ENCODE measurements at places on chromosomes 4 and X. TPM values are rescaled to one million over a fixed set of nuclear protein-coding genes. Genes with fewer than 3 reads are reported as not detected.

Gene CCSER1
- total RNA-seq = 6.7 TPM

Gene VCX
- total RNA-seq = not detected

DNA sequence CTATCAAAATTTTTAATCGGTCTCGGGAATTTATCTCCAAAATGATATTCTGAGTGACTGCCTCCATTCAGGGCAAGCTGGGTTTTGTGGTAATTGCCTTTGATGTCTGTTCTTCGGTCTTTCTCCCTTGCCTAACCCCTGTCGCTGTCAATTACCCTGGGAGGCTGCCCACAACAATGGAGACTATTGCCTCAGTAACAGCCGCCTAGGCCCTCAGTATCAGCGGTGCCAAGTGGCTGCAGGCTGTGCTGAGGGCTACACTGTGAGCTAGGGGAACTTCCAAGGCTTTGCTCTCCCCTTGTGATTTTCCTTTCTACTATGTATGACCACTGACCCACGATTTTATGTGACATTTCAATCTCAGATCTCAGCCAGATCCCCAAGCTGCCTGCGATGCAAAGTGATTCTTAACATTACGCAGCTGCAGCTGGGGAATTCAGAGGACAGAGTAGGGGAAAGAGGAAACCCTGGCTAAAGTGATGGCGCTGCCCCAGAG is 36.3 kb upstream of the REST start:
- no peak for DNase-seq
- no peaks in the 10 kb centered on the region for H3K36me3 ChIP-seq
- H3K4me3 ChIP-seq = no peak overlapping the region
- H3K27me3 ChIP-seq = no peaks in the 10 kb centered on the region
- no peak overlapping the region for H3K27ac ChIP-seq

DNA sequence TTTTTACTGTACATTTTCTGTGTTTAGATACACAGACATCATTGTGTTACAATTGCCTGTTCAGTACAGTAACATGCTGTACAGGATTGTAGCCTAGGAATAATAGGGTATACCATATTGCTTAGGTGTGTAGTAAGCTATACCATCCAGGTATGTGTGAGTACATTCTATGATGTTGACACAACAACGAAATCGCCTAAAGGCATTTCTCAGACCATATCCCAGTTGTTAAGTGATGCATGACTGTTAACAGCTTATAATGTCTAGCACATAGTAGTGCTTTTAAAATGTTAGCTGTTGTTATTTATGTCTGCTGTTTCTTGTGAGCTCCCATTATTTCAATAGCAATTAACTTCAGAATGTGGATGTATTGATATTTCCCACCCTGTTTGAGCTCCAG is 4.5 kb downstream of the PRRG1 start:
- H3K36me3 ChIP-seq = no peaks in the 10 kb centered on the region
- H3K4me1 ChIP-seq = no peaks in the 10 kb centered on the region
- H3K4me3 ChIP-seq = no peak overlapping the region
- no peak overlapping the region for H3K27ac ChIP-seq
- no peaks in the 10 kb centered on the region for H3K27me3 ChIP-seq

Gene RP2
- total RNA-seq = 5.7 TPM

DNA sequence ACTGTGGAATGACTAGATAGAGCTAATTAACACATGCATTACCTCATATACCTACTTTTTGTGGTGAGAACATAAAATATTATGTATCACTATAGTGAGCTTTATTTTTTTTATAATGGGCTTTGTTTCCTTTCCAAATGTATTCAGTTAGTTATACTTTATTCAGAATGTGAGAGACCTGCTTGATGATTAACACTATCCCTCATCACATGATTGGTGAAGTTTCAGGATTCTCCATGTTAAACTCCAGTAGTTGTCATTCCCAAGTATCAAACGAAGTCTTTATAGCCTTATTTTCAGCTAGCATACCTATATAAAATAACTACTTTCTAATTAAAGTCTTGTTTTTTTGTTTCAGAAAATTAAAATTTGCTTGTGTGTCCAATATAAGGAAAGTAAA is 8.8 kb downstream of the ZXDA start:
- H3K4me3 ChIP-seq = no peak overlapping the region
- H3K27ac ChIP-seq = no peak overlapping the region
- DNase-seq = no peak
- no peaks in the 10 kb centered on the region for H3K36me3 ChIP-seq

DNA sequence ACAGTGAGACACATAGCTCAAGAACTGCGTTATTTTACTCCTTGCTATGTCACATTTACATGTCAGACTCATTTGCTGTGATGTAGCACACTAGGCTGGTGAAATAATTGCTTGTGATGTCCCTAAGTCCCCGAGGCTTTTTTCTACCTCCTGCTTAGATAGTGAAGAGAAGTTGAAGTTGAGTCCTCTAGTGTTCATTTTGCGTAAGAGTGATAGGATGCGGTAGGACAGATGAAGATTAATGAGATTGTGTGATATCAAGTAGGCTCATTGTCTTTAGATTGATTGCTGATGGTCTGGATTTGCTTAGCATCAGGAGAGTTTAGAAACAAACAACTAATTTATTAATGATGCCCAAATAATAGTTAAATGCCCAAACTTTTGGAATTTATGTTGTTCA is 173.6 kb upstream of the NUDT6 start:
- H3K27me3 ChIP-seq = no peaks in the 10 kb centered on the region
- peak; percentile 18 for DNase-seq
- no peak overlapping the region for H3K27ac ChIP-seq

Gene CTAG1B
- not detected for total RNA-seq

Gene HSFX2
- not detected for total RNA-seq

GRCh38 chr4:84938316-84938715 is 28.2 kb downstream of the WDFY3 start:
- DNase-seq = no peak
- H3K27ac ChIP-seq = no peak overlapping the region
- no peaks in the 10 kb centered on the region for H3K36me3 ChIP-seq
- H3K27me3 ChIP-seq = no peaks in the 10 kb centered on the region

- no peaks in the 10 kb centered on the region for H3K27me3 ChIP-seq
- H3K4me3 ChIP-seq = no peak overlapping the region
- no peak overlapping the region for H3K27ac ChIP-seq
- no peaks in the 10 kb centered on the region for H3K36me3 ChIP-seq
- no peaks in the 10 kb centered on the region for H3K4me1 ChIP-seq
Measured at GRCh38 chr4:122163301-122163700, 11.2 kb downstream of the BLTP1 start.

GRCh38 chr4:107318078-107318477 is 282.0 kb upstream of the DKK2 start:
- DNase-seq = no peak
- no peaks in the 10 kb centered on the region for H3K27me3 ChIP-seq
- H3K36me3 ChIP-seq = no peaks in the 10 kb centered on the region
- H3K4me3 ChIP-seq = no peak overlapping the region
- H3K4me1 ChIP-seq = no peaks in the 10 kb centered on the region
- H3K27ac ChIP-seq = no peak overlapping the region

GRCh38 chrX:153882086-153882498 is 3.9 kb downstream of the L1CAM start:
- DNase-seq = no peak
- H3K27ac ChIP-seq = no peak overlapping the region
- H3K27me3 ChIP-seq = no peaks in the 10 kb centered on the region

DNA sequence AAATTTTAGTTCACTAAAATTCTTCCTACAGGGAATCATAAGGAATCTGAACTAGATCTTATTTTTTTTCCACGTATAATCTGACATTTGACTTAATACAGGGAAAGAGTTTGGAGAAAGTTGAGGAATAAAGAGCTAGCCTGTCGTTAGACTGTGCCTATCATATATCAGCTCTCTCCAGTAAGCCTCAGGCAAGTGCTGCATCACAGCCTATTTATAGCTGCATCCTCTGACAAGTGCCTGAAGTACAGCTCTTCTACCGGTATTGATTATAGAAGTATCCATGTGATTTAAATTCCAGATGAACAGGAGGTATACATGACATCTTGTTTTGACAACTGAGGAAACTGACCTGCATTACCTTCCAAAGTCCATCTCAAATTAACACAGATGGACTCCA is 248.9 kb downstream of the TLL1 start:
- no peak for DNase-seq
- no peaks in the 10 kb centered on the region for H3K4me1 ChIP-seq
- H3K36me3 ChIP-seq = no peaks in the 10 kb centered on the region
- no peak overlapping the region for H3K4me3 ChIP-seq

Gene DCAF4L1
- 0.39 TPM for total RNA-seq

- H3K4me1 ChIP-seq = no peaks in the 10 kb centered on the region
- no peak for DNase-seq
- no peak overlapping the region for H3K4me3 ChIP-seq
- H3K27ac ChIP-seq = no peak overlapping the region
Measured at GRCh38 chr4:97923096-97923495, 220.2 kb downstream of the STPG2 start.

DNA sequence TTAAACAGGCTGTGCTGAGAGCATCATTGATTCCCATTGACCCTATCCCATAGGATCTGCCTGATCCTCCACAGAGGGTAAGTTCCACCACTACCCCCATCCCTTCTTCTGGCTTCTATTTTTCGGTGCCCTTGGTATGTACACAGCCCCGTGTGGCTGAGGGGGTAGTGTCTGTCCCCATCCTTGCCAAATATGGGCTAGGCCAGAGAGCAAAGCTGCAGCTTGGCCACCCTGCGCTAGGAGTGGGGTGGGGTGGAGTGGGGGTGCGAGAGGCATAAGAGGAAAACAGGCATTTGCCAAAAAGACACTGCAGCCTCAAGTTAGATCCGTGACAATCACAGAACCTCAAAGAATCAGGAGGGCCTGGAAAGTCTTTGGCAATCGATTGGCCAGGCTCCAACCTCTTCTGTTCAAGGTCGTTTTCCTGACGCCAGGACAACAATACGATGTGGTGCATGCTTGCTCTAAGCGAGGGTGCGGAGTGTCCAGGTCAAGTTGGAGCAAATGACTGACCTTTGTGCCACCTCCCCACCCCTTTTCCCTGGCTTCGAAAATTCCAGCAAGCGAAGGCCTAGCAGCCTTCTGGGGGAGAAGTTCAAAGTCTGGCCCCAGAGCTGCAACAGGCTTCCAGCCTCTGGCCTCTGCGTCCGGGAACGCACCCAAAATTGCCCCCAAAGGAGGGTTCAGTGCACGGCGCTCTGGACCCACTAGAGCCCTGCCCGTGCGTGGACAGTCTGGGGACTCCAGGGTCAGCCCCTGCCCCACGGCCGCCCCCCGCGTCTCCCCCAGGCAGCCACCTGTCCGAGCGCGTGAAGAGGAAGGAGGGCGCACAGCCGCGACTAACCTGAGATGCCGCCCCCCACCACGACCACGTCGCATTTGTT is 598 bp downstream of the MAOB start:
- DNase-seq = no peak
- H3K27ac ChIP-seq = peak overlapping the region; percentile 71
- peak overlapping the region; percentile 59 for H3K4me3 ChIP-seq
- no peaks in the 10 kb centered on the region for H3K27me3 ChIP-seq

DNA sequence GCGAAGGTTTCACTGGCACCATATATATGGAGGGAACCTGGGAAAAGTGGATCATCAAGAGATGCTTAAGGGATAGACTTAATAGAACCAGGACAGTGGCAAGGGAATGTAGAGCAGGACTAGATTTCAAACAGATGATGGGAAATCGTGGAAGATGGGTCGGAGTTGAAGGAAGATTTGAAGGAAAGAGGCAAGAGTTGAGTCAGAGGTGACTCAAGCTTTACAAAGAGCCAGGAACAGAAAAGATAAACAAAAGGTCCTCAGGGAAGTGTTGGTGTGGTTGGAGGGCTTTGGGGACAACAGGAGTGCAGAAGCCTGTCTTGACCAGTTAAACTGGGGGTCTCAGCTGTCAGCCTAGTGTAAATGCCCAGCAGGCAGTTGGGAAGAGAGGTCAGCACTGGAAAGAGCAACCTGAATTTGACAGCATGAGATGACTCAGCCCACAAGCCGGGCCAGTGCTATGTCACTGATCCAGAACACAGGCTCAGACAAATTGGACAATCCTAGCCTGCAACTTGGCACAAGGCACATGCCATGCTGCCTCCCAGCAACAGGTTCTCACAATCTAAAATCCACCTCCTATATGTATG is 230.5 kb downstream of the IDS start:
- H3K4me3 ChIP-seq = no peak overlapping the region
- no peak for DNase-seq
- H3K36me3 ChIP-seq = no peaks in the 10 kb centered on the region
- no peaks in the 10 kb centered on the region for H3K27me3 ChIP-seq
- H3K27ac ChIP-seq = no peak overlapping the region

GRCh38 chr4:74038086-74038424 is 434 bp downstream of the CXCL3 start:
- DNase-seq = no peak
- H3K27ac ChIP-seq = peak overlapping the region; percentile 44
- H3K4me3 ChIP-seq = peak overlapping the region; percentile 78
- no peaks in the 10 kb centered on the region for H3K27me3 ChIP-seq
- H3K36me3 ChIP-seq = no peaks in the 10 kb centered on the region
- no peaks in the 10 kb centered on the region for H3K4me1 ChIP-seq

- H3K27ac ChIP-seq = no peak overlapping the region
- DNase-seq = no peak
- H3K27me3 ChIP-seq = no peaks in the 10 kb centered on the region
- H3K4me3 ChIP-seq = no peak overlapping the region
- no peaks in the 10 kb centered on the region for H3K36me3 ChIP-seq
Measured at GRCh38 chrX:107700317-107700774, 72.0 kb downstream of the PRPS1 start.

GRCh38 chrX:149837167-149837566 is 43.8 kb upstream of the MAGEA8 start:
- no peak for DNase-seq
- no peak overlapping the region for H3K4me3 ChIP-seq
- no peaks in the 10 kb centered on the region for H3K36me3 ChIP-seq

DNA sequence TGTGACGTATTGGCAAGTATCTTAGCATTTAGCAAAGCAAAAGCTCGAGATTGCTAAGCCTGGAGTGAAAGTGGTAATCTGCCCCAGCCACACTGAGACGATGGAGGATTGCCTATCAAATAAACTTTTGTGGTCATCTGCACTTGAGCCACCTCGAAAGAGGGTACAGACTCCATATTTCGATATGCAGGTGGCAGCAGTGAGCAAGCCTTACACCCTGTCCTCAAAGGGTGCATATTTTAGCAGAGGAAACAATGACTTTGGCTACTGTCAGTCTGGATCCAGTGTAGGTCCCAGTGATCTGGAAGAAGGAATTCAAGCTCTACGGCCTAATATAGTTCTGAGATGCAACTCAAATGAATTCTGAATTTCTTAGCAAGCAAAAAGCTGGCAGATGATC is 153.9 kb downstream of the ATG4A start:
- H3K27ac ChIP-seq = no peak overlapping the region
- H3K4me1 ChIP-seq = no peaks in the 10 kb centered on the region
- no peaks in the 10 kb centered on the region for H3K27me3 ChIP-seq
- H3K4me3 ChIP-seq = no peak overlapping the region
- no peaks in the 10 kb centered on the region for H3K36me3 ChIP-seq

Gene ZCCHC18
- total RNA-seq = not detected

GRCh38 chrX:29952016-29952415 is 263.3 kb upstream of the MAGEB2 start:
- no peaks in the 10 kb centered on the region for H3K36me3 ChIP-seq
- H3K27ac ChIP-seq = no peak overlapping the region
- H3K27me3 ChIP-seq = no peaks in the 10 kb centered on the region
- H3K4me3 ChIP-seq = no peak overlapping the region
- DNase-seq = no peak

- no peaks in the 10 kb centered on the region for H3K36me3 ChIP-seq
- peaks cover 6% of the 10 kb centered on the region for H3K4me1 ChIP-seq
- DNase-seq = no peak
- H3K4me3 ChIP-seq = no peak overlapping the region
- H3K27me3 ChIP-seq = no peaks in the 10 kb centered on the region
Measured at GRCh38 chr4:87051121-87051713, 116.4 kb downstream of the AFF1 start.

- no peaks in the 10 kb centered on the region for H3K4me1 ChIP-seq
- no peaks in the 10 kb centered on the region for H3K36me3 ChIP-seq
- H3K4me3 ChIP-seq = no peak overlapping the region
- H3K27ac ChIP-seq = no peak overlapping the region
- DNase-seq = no peak
Measured at GRCh38 chr4:144687466-144687865, 41.5 kb downstream of the HHIP start.
